ENCODE measurements at places on chromosomes 7 and 10. TPM values are rescaled to one million over a fixed set of nuclear protein-coding genes. Genes with fewer than 3 reads are reported as not detected.
A peak's percentile ranks its signal among the peaks of the same experiment; 100 is the strongest.

DNA sequence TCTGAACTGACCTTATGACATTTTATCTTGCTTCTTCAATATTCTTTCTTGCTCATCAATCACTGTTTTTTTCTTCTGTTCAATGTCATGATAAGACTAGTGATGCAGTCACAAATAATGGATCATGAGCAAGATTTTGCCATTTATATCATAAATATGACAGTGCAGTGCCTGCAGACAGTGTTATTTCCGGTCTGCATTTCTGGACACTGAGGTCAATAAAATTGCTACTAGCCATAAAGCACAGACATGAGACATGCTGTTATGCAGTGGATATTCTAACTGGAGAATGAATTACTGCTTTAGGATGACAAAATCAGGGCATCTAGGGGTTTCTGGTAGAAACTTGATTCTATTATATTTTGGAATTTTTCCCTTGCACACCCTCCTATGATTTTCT lies 1509.7 kb upstream of the LRRTM3 start:
- H3K27me3 ChIP-seq = no peaks in the 10 kb centered on the region
- H3K4me3 ChIP-seq = no peak overlapping the region

DNA sequence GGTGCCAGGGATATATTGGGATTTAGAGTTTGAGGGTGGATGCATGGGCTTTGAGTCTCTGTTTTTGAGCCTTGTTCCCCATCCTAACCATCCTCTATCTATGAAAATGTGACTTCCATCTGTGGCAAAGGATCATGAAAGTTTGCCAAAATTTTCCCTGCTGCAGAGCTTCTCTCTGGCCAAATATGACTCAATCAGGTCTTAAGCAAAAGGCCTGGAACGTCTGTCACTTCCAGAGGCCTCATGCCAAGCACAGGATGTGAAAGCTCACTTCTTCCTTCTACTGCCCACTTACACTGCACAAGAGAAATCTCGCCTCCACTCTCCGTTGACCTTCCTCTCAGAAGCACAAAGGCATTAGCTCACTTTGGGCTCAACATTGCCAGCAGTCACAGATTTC lies 696.9 kb upstream of the NRP1 start:
- H3K4me1 ChIP-seq = no peaks in the 10 kb centered on the region
- H3K36me3 ChIP-seq = no peaks in the 10 kb centered on the region

GRCh38 chr10:106396192-106396591 lies 768.3 kb downstream of the SORCS1 start:
- no peak overlapping the region for H3K27ac ChIP-seq
- H3K4me1 ChIP-seq = no peaks in the 10 kb centered on the region
- H3K4me3 ChIP-seq = no peak overlapping the region
- no peaks in the 10 kb centered on the region for H3K27me3 ChIP-seq
- H3K36me3 ChIP-seq = no peaks in the 10 kb centered on the region
- no peak for DNase-seq

- H3K36me3 ChIP-seq = no peaks in the 10 kb centered on the region
- H3K27me3 ChIP-seq = no peaks in the 10 kb centered on the region
- no peaks in the 10 kb centered on the region for H3K4me1 ChIP-seq
- H3K4me3 ChIP-seq = no peak overlapping the region
These were observed 13.5 kb upstream of the ELMO1 start for GRCh38 chr7:37462138-37462537.

DNA sequence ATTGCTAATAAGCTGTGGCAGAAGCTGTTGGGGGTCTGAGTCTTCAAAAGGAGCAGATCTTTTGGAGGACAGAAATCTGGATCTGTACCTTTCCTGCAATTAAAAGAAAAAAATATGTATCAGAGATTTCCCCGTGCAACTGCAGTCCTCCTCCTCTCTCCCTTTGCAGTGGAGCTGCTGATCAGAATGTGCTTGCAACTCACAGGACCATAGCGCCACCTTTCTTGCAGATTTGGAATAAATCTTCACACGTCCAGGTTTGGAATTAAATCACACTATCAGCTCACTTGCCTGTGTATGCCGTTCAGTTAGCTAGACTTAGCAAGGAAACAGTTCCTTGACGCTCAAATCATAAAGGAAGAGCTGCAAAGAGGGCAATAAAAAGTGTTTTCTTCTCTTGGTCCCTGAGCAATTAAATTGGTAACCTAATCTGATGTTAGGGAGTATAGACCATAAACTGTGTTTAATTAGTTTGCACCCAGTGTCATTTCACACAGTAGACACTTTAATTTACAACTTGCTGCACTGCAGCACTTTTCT lies 77.4 kb downstream of the PON1 start:
- H3K27ac ChIP-seq = no peak overlapping the region
- no peaks in the 10 kb centered on the region for H3K36me3 ChIP-seq
- no peaks in the 10 kb centered on the region for H3K27me3 ChIP-seq
- DNase-seq = peak; percentile 96
- no peaks in the 10 kb centered on the region for H3K4me1 ChIP-seq

- no peaks in the 10 kb centered on the region for H3K4me1 ChIP-seq
- H3K27ac ChIP-seq = no peak overlapping the region
- H3K4me3 ChIP-seq = no peak overlapping the region
- H3K36me3 ChIP-seq = no peaks in the 10 kb centered on the region
These were observed 31.5 kb upstream of the OR9A4 start for GRCh38 chr7:141884539-141885225.

- H3K4me1 ChIP-seq = no peaks in the 10 kb centered on the region
- DNase-seq = no peak
- H3K27me3 ChIP-seq = no peaks in the 10 kb centered on the region
- H3K36me3 ChIP-seq = no peaks in the 10 kb centered on the region
These were observed 183.4 kb downstream of the PTPRN2 start for GRCh38 chr7:158404031-158404761.

- peak overlapping the region; percentile 99 for H3K27ac ChIP-seq
- H3K27me3 ChIP-seq = no peaks in the 10 kb centered on the region
- no peak for DNase-seq
- H3K4me3 ChIP-seq = peak overlapping the region; percentile 92
These were observed 1.2 kb downstream of the BAG3 start for GRCh38 chr10:119652361-119652730.

GRCh38 chr7:84923348-84923747 lies 263.5 kb downstream of the SEMA3D start:
- no peaks in the 10 kb centered on the region for H3K4me1 ChIP-seq
- DNase-seq = no peak
- no peak overlapping the region for H3K27ac ChIP-seq
- H3K4me3 ChIP-seq = no peak overlapping the region

DNA sequence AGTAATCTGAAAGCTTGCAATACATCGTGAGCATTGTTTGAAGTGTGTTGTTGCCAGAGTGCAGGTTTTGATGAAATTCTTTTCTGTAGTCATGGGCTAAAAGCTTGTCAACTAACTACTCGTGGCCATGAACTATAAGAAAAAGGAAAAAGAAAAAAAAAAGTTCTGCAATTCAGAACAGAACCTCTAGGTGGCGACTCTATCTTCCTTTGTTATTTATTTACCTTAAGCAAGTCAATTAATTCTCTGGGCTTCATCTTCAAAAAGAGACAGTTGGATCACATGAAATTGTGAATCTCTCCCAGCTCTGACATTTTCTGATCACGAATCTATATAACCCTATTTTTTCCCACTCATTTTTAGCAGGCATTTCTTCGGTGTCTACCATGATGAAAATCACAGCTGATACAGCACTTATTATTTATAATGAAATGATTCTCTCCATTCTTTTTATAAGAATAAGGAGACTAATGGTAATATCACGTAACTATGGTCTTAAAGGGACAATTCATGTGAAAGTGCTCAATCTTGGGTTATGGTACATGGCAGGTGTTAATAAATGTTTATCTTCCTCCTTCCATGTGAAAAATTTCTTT lies 18.8 kb downstream of the TMEM196 start:
- H3K27me3 ChIP-seq = no peaks in the 10 kb centered on the region
- H3K27ac ChIP-seq = no peak overlapping the region

- no peaks in the 10 kb centered on the region for H3K27me3 ChIP-seq
- peaks cover 17% of the 10 kb centered on the region for H3K4me1 ChIP-seq
- peak; percentile 75 for DNase-seq
- H3K4me3 ChIP-seq = peak overlapping the region; percentile 86
- H3K36me3 ChIP-seq = no peaks in the 10 kb centered on the region
These were observed 1.2 kb upstream of the ADD3 start for GRCh38 chr10:110006358-110007160.

GRCh38 chr7:39001595-39001994 lies 23.9 kb downstream of the POU6F2 start:
- no peaks in the 10 kb centered on the region for H3K36me3 ChIP-seq
- H3K4me3 ChIP-seq = no peak overlapping the region
- no peaks in the 10 kb centered on the region for H3K27me3 ChIP-seq
- H3K4me1 ChIP-seq = no peaks in the 10 kb centered on the region

DNA sequence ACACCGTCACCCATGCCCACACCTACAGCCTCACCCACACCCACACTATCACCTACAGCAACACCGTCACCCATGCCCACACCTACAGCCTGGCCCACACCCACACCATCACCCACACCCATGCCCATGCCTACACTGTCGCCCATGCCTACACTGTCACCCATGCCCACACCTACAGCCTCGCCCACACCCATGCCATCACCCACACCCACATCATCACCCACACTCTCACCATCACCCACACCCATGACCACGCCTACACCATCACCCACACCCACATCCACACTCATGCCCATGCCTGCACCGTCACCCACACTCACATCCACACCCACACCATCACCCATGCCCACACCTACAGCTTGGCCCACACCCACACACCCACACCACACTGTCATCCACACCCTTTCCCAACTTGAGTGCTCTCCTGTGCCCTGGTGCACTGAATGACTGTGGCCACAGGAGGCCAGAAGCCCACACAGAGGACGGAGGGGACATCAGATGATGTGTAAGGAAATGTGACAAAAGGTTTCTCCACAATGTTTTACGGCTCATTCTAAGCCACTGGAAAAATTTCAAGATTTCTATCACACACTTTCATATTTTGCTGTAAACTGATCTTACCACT lies 153.3 kb downstream of the WDR37 start:
- no peak overlapping the region for H3K4me3 ChIP-seq
- DNase-seq = no peak
- H3K27ac ChIP-seq = no peak overlapping the region
- H3K36me3 ChIP-seq = no peaks in the 10 kb centered on the region

DNA sequence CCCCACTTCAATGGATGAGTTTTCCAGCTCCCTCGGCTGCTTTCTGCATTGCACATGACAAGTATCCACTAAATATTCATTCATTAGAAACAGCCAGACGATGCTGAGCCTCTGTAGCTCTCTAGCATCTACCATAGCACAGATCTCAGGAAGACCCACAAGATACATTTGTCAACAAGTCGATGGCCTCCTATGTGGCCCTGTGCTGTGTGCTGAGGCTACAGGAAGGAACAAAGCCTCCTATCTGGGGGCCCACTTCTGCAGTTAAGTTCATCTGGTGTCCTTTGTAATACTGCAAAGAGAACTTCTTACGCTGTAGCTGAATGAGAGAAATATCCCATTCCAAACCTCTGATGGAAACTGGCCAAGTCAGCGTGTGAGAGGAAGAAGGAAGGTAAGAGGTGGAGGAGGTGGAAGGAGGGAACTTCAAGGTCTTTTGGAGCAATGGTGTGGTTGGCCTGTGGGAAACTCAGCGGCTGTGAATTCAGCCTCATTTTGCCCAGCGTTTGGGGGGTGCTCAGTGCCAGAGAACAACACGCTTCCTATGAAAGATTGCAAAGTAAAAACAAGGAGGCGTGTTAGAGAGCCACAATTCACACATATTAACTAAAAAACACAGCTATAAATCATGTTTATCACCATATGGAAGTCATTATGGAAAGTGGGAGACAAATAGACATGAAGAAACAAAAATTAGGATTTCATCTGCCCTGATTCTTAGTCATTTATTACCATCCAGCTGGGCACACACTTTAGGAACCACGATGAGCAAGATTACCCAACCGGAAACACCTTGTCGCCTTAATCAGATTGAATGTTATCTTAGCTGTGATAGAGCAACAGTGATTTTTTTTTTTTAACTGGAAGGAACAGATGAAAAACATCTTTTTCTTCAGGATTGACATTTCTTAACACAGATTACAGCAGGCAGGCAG lies 62.2 kb upstream of the USP6NL start:
- no peaks in the 10 kb centered on the region for H3K27me3 ChIP-seq
- peak; percentile 75 for DNase-seq
- no peaks in the 10 kb centered on the region for H3K36me3 ChIP-seq
- no peak overlapping the region for H3K27ac ChIP-seq
- H3K4me1 ChIP-seq = peaks cover 10% of the 10 kb centered on the region

DNA sequence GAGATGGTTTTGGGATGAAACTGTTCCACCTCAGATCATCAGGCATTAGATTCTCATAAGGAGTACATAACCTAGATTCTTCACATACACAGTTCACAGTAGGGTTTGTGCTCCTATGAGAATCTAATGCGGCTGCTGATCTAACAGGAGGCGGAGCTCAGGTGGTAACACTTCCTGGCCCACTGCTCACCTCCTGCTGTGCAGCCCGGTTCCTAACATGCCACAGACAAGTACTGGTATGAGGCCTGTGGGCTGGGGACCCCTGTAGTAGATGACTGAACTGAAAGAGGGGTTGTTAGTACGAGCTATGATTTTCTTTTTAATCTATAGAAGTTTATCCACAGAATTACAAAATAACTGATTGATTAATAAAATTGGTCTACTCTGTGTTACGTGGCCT lies 48.1 kb downstream of the DGKB start:
- no peak overlapping the region for H3K27ac ChIP-seq
- no peaks in the 10 kb centered on the region for H3K4me1 ChIP-seq
- H3K4me3 ChIP-seq = no peak overlapping the region
- no peak for DNase-seq
- no peaks in the 10 kb centered on the region for H3K27me3 ChIP-seq

GRCh38 chr7:151459726-151460473 lies 20.0 kb upstream of the CRYGN start:
- peaks cover 18% of the 10 kb centered on the region for H3K4me1 ChIP-seq
- peaks cover under 1% of the 10 kb centered on the region for H3K36me3 ChIP-seq
- H3K4me3 ChIP-seq = peak overlapping the region; percentile 31

- H3K4me1 ChIP-seq = peaks cover 6% of the 10 kb centered on the region
- peak overlapping the region; percentile 33 for H3K4me3 ChIP-seq
- no peak for DNase-seq
- H3K27me3 ChIP-seq = no peaks in the 10 kb centered on the region
- H3K27ac ChIP-seq = peak overlapping the region; percentile 37
These were observed 4.1 kb downstream of the FBXO24 start for GRCh38 chr7:100590077-100590737.

DNA sequence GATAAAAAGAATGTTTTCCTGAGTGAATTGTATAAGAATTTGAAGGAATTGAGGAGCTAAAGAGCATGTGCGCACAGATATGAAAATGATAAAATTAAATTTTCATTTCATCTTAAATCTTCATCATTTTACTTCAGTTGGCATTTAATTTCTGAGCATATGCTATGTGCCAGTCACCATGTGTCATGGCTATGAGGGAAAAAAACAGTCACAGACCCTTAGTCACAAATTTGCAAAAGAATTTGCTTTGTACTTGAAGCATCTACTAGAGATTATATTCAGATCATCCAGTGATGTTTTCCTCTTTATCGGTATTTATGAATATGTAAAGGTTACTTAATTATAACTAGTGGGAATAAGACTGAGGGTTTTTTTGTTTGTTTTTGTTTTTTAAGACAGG lies 29.8 kb downstream of the VCL start:
- H3K36me3 ChIP-seq = no peaks in the 10 kb centered on the region
- H3K27me3 ChIP-seq = no peaks in the 10 kb centered on the region
- no peak overlapping the region for H3K4me3 ChIP-seq
- DNase-seq = no peak
- no peak overlapping the region for H3K27ac ChIP-seq

The HECW1 gene
- 0.50 TPM for total RNA-seq

The CHST12 gene
- total RNA-seq = 25.6 TPM

The TRPV6 gene
- 4.4 TPM for total RNA-seq

The PNLIPRP1 gene
- total RNA-seq = not detected

The TMEM236 gene
- 1.9 TPM for total RNA-seq

The TMEM176B gene
- total RNA-seq = 345 TPM

The TNKS2 gene
- total RNA-seq = 31.6 TPM

The PAPOLB gene
- 0.06 TPM for total RNA-seq

The C7orf57 gene
- total RNA-seq = 0.63 TPM

The RELN gene
- 5.4 TPM for total RNA-seq

The ELAPOR2 gene
- 9.0 TPM for total RNA-seq

The HOXA9 gene
- 36.8 TPM for total RNA-seq

The LRRC18 gene
- not detected for total RNA-seq
